ENCODE measurements at places on chromosomes 4 and X.

DNA sequence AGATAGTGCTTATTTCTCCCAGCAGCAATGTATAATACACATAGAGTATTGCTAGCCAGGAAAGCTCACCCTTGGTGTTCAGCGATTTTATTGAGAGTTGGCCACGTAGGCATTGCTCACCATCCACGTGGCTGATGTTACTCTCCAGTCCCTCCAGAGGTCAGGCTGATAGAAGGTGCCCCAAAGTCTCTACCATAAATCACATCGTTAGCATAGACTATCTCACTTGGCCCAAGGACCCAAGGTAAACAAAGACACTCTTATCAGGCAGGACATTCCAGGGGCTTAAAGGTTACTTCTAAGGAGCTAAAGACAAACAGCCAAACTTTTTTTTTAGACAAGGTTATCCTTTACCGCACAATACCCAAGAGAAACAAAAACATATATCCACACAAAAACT, 30.3 kb upstream of the RGN start:
- DNase-seq: no peak

GRCh38 chr4:52059372-52059771, 8.3 kb downstream of the SPATA18 start:
- DNase-seq: no peak

DNA sequence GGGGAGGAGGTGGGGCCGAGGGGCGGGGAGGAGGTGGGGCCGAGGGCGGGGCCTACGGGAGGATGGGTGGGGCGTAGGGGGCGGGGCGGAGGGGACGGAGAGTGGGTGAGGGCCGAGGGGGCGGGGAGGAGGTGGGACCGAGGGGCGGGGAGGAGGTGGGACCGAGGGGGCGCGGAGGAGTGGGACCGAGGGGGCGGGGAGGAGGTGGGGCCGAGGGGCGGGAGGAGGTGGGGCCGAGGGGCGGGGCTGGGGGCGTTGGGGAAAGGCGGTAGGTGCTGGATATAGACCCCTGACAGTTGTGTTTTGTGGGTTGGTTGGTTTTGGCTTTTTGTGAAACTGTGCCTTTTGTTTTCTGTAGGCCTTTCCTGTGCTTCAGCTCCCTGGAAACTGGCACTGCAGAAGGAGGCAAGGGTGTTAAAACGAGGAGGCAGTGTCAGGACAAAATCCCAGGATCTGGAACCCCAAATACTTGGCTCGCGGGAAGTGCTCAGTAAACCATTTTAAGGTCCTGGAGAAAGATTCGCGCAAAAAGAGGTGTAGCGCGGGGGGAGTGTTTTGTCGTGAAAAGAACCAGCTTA, 580 bp upstream of the MMGT1 start:
- no peak for DNase-seq

GRCh38 chr4:186979961-186980745, 256.5 kb upstream of the FAT1 start:
- no peak for DNase-seq

GRCh38 chr4:140049024-140049848, 104.7 kb downstream of the MAML3 start:
- DNase-seq: no peak

- DNase-seq: no peak
These were observed 202.5 kb downstream of the PALLD start for GRCh38 chr4:168699224-168699878.

GRCh38 chr4:35993606-35994005, 250.7 kb downstream of the ARAP2 start:
- DNase-seq: no peak

DNA sequence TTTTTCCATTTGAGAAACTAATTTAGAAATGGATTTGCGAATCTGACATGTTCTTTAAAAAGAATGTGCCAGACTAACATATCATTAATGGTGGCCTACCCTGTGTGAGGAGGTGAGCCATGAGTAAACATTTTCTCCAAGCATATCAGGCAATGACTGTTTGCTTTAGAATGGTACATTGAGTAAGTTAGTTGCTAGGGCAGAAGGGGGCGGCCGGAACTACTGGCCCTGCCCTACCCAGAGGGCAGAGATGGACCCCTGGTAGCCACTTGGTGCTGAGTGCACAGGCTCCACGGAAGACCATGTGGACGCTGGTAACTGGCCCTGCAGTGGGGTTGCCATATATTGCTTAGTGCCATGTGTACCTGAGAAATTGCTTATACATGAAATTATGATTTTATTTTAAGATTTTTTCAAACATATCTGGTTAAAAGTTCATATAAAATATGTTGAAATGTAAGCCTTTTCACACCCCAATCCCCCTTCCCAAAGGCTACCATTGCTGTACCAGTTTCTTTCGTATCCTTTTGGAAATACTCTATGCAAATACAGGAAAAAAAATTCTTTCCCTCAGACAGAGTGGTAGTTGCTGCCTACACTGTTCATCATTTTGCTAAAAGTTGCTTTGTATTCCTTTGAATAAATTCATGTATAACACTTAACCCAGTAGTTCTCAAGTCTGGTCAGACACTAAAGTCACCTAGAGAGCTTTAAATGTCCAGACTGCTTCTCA, 8.8 kb downstream of the FNIP2 start:
- no peak for DNase-seq

DNA sequence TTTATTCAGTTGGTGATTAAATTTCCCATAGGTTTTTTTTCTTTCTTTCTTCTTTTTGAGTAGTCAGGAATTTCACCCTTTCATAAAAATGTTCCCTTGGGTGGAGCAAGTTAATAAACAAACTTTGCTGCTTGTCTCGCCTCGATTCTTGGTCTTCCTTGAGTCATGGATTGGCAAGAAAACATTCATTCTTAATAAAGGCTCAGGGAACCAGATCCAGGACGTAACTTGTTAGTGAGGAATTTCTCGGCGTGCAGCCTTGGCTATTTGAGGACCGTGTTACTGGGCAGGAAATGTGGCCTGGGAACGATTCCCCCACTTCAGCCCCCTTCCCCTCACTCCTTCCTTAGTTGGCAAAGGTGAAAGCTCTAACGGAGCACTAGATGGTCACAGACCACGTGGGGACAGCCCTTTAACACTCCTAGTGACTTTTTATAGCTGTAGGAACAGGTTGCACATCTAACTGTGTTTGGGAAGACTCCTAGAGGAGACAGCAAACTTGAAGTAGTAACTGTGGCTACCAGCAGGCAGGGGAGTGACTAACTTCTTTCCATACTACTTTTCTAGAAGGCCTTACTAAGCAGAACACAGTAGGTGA, 106.8 kb downstream of the UCHL1 start:
- DNase-seq: peak; percentile 19

All from RCC 7860 (cell line).